ENCODE measurements at places on chromosomes 13 and 19. TPM values are rescaled to one million over a fixed set of nuclear protein-coding genes. Genes with fewer than 3 reads are reported as not detected.

The IZUMO2 gene
- not detected for total RNA-seq

The ZNF738 gene
- 4.0 TPM for total RNA-seq

The ZNF729 gene
- total RNA-seq: not detected

The SMIM7 gene
- 59.1 TPM for total RNA-seq

The KPNA3 gene
- total RNA-seq: 23.9 TPM

DNA sequence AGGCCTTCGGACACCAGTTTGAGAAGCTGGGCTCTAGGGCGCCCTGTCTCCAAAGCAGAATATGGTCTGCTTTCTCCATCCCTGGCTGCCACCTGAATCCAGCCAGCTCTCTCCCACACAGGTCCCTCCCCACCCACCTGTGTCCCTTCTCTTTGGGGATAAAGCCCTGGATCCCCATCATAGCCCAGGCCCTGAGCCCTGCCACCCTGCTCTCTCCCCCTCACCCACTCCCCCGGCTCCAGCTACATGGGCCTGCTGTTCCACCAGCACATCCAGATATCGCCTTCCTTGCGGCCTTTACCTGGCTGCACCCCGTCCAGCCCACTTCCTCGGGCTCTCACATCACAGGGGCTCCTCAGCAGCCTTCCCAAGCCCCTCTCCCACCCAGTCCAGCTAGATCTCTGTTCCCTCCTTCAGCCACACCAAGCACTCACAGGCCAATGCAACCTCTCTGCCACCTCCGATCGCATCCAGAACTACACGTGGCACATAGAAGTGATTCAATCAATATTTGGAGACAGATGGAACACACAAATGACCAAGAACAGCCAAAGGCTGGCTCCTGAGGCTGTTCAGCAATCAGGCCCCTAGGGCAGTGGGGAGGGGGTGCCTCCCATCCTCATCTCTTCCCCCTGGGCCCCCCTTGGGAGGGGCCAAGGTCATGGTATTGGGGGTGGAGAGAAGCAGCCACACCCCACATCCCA is 7.6 kb downstream of the AKT2 start:
- no peak for DNase-seq
- H3K27me3 ChIP-seq: no peaks in the 10 kb centered on the region
- H3K27ac ChIP-seq: no peak overlapping the region
- H3K36me3 ChIP-seq: no peaks in the 10 kb centered on the region
- peaks cover 63% of the 10 kb centered on the region for H3K4me1 ChIP-seq

DNA sequence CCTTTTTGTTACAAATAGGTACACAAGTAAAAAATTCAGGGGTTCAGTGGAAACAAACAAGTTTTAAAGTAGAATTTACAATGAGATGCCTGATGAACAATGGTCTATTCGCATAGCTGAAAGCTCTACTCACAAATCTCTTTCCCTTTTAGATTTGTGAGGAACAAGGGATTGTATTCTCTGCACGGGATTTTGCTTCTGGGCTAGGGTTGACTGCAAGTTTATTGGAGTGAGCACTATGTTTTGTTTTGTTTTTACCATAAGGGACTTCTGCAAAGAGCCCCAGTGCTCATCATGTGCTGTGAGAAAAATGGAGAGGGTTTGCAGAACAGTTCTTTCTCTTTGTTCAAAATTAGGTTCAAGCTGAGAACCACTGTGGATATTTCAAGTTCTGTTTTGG is 160.5 kb downstream of the DLEU7 start:
- H3K27me3 ChIP-seq: no peaks in the 10 kb centered on the region
- H3K27ac ChIP-seq: no peak overlapping the region
- H3K36me3 ChIP-seq: no peaks in the 10 kb centered on the region
- DNase-seq: no peak
- no peak overlapping the region for H3K4me3 ChIP-seq
- H3K4me1 ChIP-seq: no peaks in the 10 kb centered on the region

DNA sequence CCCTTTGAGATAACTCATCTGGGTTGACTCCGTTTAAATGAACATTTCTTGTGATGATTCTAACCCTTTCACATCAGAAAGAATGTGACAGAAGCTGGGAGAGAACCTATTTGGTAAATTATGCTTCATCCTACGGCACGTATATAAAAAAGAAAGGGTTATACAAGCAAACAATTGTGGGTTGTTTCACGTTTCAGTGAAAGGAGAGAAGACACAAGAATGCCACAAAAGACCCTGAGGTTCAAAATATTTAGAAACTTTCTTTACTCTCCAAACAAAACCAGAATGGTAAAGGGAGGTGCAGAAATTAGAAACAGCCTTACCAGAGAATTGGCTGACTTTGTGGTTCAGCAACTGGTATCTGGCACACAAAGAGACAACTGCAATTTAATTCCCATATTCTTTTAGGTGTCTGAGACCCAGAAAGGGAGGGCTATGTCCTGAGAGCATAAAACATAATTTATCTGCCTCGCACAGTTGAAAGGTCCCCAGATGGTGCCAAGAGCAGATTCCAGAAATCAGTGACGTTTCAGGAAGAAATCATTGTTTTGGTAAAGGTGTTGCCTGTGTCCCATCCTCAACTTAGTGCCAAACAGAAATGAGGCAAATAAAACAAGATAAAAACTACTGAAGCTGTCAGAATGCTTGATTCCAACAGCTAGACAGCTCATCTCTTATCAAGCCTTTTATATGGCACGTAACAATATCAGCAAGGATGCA is 361.4 kb downstream of the EFNB2 start:
- H3K4me1 ChIP-seq: no peaks in the 10 kb centered on the region
- H3K27me3 ChIP-seq: no peaks in the 10 kb centered on the region
- no peak for DNase-seq
- H3K36me3 ChIP-seq: no peaks in the 10 kb centered on the region
- no peak overlapping the region for H3K27ac ChIP-seq

GRCh38 chr19:608155-609003 is 18.7 kb downstream of the HCN2 start:
- H3K4me3 ChIP-seq: no peak overlapping the region
- peaks cover 5% of the 10 kb centered on the region for H3K4me1 ChIP-seq
- no peak overlapping the region for H3K27ac ChIP-seq
- no peak for DNase-seq

All from ovary (tissue), 10 donors.